ENCODE measurements at places on chromosomes 13 and 19.
A peak's percentile ranks its signal among the peaks of the same experiment; 100 is the strongest.

DNA sequence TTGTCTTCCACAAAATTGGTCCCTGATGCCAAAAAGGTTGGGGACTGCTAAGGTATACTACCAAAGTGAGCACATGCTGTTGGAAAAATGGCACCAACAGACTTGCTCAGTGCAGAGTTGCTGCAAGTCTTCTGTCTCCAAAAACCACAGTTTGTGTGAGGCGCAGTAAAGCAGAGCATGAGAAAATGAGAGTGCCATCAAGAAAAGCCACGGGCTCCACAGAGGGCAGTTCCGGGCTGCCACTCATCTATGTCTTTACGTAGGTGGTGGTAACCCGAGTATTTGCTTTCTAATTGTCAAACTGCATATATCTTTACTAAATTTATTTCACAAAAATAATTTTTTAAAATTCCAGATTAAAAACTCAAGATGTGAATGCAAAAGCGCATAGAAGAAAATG, 123.8 kb downstream of the RNF17 start:
- no peak for DNase-seq

- no peak for DNase-seq
Measured at GRCh38 chr13:33032037-33032625, 15.9 kb downstream of the KL start.

GRCh38 chr19:35295792-35296462, 4.0 kb downstream of the MAG start:
- peak; percentile 41 for DNase-seq

DNA sequence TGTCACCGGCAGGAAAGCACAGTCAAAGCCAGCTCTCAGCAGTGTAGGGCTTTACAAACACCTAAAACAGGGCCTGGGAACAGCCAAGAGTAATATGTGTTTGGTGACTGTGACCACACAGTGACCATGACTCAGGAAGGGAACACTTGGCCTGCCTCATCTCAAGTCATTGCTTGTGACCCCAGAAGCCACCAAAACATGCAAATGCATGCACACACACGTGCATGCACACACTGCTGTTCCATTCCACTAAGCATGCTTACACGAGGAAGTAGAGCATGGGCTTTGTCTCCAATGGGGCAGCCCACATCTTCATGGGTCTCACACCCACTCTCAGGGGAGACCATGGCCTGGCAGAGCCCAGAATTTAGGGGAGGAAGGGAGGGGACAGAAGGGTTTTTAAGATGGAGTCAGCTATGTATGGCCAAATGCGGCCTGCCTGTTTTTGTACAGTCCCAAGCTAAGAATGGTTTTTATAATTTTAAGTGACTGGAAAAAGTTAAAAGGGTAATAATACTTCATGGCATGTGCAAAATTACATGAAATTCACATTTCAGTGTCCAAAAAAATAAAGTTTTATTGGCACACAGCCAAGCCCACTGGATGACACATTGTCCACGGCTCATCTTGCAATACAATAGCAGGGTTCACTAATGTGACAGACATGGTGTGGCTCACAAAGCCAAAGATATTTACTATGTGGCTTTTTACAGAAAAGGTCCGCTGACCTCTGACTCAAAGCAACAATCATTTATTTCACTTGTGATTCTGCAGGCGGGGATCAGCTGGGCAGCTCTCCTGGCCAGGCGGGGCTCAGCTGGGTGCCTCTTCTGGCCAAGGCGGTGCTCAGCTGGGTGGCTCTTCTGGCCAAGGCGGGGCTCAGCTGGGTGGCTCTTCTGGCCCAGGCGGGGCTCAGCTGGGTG, 17.3 kb downstream of the ZFR2 start:
- DNase-seq, result no peak

GRCh38 chr13:40637643-40638042, 28.8 kb downstream of the FOXO1 start:
- DNase-seq, result no peak

- no peak for DNase-seq
Measured at GRCh38 chr13:41548910-41549309, 91.6 kb downstream of the RGCC start.

DNA sequence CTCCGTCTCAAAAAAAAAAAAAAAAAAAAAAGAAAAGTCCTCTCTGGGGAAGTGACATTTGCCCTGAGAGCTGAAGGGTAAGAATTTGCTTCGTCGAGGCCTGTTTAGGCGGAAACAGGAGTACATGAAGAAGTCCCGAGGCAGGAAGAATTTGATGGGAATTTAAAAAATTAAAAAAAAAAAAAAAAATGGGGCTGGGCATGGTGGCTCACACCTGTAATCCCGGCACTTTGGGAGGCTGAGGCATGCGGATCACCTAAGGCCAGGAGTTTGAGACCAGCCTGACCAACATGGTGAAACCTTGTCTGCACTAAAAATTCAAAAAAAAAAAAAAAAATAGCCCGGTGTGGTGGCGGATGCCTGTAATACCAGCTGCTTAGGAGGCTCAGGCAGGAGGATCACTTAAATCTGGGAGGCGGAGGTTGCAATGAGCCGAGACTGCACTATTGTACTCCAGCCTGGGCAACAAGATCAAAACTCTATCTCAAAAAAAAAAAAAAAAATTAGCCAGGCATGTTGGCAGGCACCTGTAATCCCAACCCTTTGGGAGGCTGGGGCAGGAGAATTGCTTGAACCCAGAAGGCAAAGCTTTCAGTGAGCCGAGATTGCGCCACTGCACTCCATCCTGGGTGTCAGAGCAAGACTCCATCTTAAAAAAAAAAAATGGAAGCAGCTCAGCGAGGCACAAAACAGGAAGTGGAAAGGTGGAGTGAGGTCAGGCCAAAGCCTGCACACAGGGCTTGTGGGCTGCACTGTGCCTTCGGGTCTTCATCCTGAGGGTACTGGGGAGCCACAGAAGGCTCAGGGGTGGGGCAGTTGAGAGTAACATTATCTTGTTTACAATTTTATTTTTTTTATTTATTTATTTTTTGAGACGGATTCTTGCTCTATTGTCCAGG, 4.9 kb downstream of the BAX start:
- DNase-seq, result no peak

DNA sequence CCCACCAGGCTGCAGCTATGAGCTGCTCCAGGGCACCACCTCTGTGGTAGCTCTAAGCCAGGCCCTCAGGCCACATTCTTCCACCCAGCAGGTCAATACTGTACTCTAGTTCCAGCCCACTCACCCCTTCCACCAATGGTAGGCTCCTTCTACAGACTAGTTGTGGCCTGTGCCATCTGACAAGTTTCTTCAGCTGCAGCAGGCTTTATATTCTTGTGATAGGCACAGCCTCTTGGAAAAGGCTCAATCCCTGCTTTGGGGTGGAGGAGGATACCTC, 8.5 kb downstream of the MICU2 start:
- DNase-seq, result no peak

DNA sequence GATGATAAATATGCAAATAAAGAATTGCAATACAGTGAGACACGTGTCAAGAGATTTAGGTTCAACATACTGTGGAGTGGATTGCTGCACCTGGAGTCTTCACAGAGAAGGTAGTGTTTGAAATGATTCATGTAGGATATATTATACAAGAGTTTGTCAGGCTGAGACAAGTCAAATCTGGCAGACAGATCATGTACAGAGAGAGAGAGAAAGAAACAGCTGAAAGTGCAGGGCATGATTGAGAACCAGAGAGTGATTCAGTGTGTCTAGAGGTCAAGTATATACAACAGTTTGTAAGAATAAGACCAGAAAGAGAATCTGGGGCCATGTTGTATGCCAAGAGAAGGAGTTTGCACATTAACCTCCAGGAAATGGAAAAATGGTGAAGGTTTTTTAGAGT, 2.1 kb upstream of the VWA8 start:
- DNase-seq, result no peak

DNA sequence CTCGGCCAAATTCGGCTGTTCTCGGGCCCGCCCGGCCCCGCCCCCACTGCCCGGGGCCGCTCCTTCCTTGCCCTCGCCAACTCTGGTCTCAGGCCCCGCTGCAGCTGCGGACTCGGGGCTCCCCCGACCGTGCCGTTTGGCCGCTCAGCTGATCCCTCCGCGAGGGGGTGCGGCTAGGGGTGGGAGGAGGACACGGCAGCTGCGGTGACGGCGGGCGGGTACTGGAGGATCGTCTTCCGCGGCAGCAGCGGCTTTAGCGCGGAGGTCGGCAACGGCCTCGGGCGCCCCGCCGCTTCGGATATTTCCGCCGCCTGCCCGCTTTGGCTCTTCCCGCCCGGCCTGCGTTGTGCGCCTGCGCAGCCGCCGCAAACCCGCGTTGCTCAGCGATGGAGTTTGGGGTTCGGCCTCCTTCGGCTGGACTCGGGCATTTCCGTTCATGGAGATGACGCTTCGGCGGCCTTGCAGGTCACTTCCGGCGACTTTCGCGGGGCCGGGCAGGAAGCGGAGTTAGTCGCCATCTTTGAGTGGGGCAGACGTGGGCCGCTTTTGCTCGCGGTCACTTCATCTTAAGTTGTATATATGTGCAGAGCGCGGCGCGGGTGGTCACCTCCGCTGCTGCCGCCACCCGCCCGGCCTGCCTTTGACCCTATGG, 338 bp upstream of the UBE2M start:
- peak; percentile 95 for DNase-seq

DNA sequence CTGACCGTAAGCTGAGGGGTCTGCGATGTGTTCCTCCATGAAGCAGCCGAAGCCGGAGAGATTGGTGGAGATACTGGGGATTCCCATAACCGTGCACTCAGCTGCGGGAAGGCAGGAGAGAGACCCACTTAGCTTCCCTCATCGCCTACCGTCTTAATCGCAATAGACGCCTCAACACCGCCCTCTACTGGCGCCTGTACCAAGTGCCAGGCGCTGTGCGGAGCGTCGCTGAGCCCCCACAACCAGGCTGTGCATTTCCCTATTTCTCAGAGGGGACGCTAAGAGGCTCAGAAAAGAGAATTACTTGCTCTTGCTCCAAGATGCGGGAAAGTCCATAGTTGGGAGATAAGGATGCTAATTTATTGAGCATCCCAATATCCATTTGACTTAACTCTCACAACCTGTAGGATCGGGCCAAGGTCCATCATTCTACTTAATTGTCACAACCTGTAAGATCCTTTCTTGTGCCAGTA, 5.8 kb downstream of the FTL start:
- peak; percentile 88 for DNase-seq

DNA sequence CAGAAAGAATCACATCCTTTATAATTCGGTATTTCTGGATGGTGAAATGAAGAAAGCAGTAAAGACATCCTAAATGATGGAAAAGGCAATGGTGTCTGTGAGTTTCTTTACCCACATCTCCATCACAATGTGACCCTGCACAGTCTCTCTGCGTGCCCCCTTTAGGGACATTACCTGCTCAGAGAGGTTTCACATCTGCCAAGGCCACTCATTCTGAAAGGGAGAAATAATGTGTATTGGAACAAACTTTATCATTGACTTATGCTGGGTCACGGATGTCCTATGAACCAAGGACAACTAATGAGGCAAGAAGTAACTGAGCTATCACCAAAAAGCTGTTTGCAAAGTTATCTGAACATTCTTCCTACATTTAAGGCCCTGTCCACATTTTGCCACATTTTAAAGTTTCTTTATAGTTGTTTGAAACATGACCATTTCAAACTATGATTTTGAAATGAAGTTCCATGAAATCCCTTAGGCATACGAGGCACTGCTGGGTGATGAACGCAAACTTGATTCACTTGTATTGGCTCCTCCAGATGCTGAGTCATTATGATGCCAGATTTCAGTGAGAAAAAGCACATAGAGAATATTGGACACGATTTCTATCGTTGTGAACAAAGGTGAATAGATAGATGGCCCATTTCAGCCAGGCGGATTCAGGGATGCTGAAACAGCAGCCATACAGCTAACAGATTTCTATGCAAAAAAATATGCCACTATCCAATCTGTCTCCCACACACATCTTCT, 63.5 kb upstream of the HMGB1 start:
- no peak for DNase-seq

DNA sequence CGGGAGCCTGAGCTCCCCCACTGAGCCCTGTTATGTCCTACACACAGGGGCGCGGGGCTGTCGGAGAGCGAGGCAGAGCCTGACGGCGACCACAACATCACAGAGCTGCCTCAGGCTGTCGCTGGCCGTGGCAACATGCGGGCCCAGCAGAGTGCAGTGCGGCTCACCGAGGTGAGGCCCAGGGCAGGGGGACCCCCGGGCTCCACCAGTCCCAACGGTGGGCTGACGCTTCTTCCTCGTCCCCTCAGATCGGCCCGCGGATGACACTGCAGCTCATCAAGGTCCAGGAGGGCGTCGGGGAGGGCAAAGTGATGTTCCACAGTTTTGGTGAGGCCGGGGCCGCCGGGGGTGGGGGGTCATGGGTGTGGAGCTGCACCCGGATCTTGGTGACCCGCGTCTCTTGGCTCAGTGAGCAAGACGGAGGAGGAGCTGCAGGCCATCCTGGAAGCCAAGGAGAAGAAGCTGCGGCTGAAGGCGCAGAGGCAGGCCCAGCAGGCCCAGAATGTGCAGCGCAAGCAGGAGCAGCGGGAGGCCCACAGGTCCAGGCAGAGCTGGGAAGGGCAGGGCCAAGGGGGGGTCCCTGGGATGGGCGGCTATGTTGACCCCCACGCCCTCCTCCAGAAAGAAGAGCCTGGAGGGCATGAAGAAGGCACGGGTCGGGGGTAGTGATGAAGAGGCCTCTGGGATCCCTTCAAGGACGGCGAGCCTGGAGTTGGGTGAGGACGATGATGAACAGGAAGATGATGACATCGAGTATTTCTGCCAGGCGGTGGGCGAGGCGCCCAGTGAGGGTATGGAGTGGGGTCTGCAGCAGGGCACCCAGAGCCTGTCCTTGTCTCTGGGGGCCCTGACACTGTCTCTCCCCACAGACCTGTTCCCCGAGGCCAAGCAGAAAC, 1.2 kb upstream of the P2RY11 start:
- DNase-seq, result no peak

DNA sequence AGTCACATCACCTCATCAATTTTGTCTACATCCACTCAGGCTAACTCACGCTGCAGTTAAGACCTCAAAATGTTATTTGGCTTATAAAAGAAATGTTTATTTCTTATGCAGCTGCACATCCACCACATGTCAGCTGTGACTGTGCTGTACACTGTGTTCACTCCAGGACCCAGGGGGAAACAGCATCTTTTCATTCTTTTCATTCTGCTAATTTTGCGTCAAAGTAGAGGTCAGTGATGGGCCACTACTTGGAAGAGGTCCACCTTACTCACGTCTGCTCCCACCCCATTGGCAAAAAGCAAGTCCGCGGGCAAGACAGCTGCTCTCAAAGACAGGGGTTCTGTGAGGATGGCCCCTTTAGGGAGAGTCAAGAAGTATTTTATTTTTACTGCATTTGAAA, 4.5 kb upstream of the DCT start:
- no peak for DNase-seq

DNA sequence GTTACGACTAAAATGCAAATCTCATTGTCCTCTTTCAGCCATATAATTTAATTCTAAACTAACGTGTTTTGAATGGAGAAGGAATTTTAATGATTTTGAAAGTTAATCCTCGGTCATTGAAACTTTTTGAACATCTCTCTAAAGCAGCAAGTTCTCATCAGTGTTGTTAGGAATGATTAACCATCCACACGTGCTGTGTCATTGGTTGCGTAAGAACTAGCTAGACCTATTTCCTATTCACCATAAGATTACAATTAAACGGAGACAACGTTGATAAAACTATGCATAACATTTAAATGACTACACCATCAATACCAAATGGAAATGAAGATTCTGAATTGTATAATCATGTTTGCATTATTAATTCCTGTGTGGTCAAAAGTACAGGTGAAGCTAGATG, 155.6 kb upstream of the IRS2 start:
- DNase-seq, result no peak

Data from D341Med (cell line).